MCF 10A (cell line): ENCODE measurements at places on chromosomes 3 and 15. TPM values are rescaled to one million over a fixed set of nuclear protein-coding genes. Genes with fewer than 3 reads are reported as not detected.

Gene TMEM266
- not detected in 2 replicates for total RNA-seq

Gene CCDC80
- 10.4 and 19.4 TPM in 2 replicates for total RNA-seq

Gene GOLGA6L26
- not detected in 2 replicates for total RNA-seq

Gene FAM174B
- total RNA-seq: 3.5 and 6.5 TPM in 2 replicates

Gene SLC2A2
- not detected in 2 replicates for total RNA-seq

Gene ATG7
- total RNA-seq: 52.3 and 54.0 TPM in 2 replicates

Gene PRSS50
- total RNA-seq: not detected in 2 replicates
